ENCODE measurements at places on chromosomes 3 and 15.

DNA sequence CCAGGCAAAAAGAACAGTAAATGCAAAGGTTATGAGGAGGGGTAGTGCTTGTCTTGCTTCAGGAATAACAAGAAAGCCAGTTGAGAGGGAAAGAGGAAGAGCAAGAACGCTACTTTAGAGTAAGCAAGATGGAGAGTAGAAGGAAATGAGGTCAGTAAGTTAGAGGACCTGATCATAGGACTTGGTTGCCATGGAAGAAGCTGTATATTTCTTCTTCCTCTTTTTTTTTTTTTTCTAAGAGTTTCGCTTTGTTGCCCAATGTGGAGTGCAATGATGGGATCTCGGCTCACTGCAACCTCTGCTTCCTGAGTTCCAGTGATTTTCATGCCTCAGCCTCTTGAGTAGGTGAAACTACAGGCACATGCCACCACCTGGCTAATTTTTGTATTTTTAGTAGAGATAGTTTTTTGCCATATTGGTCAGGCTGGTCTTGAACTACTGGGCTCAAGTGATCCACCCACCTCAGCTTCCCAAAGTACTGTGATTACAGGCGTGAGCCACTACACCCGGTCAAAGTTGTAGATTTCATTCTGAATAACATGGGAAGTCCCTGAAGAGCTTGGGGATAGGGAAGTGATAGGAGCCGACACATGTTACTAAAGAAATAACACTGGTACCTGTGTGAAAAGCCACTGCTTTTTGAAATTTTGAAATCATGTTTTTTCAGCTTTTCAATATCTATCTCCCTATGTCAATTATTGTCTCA is 527.9 kb upstream of the NAALADL2 start:
- DNase-seq: no peak

DNA sequence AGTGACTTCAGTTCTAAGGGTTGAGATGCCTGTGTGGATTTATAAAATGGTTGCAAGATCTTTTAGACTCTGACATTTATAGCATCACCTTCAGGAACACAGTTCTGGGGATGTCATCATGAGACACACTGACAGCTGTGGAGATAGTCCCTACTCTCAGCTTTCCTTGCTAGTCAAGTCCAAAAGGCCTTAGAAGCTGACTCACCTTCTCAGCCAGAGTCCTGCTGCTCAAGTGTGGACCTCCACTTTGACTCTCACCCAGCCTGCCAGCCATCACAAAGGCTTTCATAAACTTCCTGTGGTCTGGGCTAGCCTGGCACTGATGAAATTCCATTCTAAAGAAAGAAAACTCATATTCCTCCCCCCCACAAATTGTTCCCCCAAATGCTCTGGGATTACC is 44.8 kb downstream of the TMEM39A start:
- no peak for DNase-seq

DNA sequence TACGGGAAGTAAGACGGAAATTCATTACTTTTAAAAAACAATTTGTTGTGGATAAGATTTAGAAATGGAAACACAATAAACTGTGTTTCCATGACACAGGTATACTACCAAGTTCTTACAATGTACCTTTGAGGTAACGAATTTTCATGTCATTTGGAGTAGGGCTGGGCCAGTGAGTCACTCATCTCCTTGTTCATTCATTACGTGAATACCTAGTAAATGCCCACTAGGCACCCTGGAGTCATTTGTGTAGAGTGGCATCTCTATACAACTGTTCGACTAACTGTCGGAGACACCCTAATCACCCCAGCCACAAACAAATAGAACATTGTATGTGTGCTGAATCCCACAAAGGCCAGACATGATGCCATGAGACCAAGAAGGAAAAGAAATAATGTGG is 94.8 kb downstream of the IGF1R start:
- no peak for DNase-seq

- DNase-seq: no peak
Measured at GRCh38 chr15:28783873-28784272, 64.6 kb downstream of the GOLGA6L7 start.

DNA sequence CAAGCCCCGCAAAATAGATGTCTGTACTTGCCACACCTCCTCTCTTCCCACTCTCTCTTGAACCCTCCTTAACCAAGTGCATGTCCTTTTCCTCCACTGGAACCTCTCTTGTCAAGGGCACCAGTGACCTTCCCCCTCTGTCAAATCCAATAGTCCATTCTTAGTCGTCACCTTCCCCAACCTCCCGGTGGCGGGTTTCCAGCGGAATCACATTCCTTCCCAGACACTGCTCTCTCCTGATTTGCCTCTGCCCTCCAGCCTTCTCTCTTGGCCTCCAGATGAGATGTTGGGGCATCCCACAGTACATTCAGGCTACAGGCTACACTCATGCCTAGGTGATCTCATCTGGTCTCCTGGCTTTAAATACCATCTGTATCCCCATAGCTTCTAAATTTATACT is 31.1 kb downstream of the SCN5A start:
- no peak for DNase-seq

- peak; percentile 9 for DNase-seq
Measured at GRCh38 chr3:136604961-136605360, 147.2 kb downstream of the STAG1 start.

GRCh38 chr3:25783661-25784512 is 644 bp upstream of the NGLY1 start:
- peak; percentile 5 for DNase-seq

GRCh38 chr3:169931747-169932520 is 20.6 kb downstream of the SAMD7 start:
- DNase-seq: no peak

DNA sequence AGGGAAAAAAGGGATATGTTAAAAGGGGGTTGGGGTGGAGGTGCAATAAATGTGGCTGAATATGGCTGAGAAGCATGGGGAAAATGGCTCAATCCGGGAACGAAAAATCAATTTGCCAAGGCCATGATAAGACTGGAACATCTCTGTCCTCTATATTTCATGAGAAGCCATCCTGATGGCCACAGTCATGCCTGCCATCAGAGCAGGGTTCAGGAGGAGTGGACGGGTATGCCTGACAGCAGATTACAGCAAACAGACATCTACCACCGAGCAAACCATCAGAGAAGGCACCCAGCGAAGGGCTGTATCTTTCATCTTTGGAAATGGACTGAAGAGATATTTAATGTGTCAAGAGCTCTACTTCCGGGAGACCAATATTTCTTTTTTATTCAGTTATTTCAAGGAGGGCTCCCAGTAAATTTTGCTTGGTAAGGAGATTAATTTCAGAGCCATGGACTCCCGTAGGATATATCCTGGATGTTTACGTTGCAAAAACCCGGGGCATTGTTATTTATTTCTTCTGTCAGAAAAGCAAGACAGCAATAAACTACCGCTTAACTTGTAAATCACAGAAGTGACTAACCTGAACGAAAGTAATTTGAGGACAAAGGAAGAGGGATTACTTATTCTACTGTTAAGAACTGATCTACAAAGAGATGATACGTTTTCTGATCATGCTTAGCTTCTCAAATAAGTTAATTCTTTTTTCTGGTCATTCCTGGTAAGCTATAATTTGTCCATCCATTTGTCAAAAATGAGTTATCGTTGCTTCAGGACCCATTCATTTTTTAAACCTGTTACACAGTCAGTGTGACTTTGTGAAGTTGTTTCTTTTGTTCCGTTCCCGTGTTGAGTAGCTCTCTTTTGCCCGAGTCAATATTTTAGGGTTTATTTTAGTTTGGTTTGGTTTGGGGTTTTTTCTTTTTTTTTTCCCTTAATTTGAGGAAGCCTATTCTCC is 80.6 kb upstream of the CHD2 start:
- no peak for DNase-seq

DNA sequence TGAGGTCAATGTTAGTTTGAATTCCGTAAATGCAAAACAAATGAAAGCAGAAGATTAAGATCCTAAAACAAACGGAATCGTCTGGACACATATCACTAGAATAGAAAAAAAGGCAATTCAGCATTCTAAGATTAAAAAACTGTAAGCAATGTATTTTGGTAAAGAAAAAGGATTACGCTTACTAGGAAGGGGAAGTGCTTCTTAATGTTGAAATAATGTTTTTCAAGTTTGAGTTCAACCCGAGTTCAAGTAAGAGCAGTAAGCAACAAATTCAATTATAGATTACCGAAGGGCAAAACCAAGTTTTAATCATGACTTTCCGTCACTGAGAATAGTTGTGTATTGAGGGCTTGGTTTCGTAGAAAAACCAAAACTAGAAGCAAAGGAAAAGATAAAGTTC is 637 bp downstream of the CIP2A start:
- DNase-seq: no peak

DNA sequence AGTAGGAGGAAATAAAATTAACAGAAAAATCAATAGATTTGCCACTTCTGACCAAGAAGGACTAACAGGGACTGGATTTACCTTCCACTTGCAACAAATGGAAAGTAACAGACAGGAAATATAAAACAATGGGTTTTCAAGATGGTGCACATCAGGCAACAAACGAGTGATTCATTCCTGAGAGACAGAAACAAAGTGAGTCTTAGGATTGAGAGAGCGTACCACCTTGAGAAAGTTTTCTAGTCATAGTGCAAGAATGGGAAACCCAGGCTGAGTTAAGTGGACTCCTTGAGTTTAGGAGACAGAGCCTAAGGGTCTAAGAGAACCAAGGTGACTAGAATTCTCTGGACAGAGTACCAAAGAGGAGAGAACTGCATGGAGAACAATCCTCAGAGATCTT is 101.7 kb downstream of the PPP2R3A start:
- no peak for DNase-seq

DNA sequence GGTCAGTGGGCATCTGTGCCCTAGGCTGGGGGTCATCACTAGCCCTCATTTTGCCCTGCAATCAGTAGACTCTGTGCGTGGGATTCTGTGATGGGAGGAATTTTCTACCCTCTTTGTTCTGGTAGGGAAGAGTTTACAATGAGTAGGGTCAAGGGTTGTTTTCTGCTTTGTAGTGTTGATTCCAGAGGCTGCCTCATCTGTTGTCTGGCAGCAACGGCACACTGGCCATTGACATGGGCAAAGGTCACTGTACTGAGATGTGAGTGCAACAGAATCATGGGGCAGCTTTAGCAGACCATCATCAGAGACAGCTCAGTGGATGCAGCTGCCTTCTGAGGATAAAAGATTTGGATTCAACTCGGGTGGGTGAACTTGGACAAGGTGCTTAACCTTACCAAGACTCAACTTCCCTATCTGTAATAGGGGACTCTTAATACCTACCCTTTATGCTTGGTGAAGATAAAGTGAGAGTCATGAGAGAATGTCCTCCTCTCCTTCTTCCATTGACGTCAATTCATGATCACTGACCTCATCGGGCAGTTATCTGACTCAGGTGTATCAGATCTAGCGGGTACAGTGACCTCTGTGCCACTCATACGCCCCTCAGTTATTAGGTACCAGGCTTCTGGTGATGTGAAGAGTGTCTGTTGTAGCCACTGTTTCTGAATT is 127.5 kb downstream of the RPLP1 start:
- DNase-seq: no peak

GRCh38 chr3:194139814-194140391 is 4.0 kb downstream of the HES1 start:
- DNase-seq: no peak

DNA sequence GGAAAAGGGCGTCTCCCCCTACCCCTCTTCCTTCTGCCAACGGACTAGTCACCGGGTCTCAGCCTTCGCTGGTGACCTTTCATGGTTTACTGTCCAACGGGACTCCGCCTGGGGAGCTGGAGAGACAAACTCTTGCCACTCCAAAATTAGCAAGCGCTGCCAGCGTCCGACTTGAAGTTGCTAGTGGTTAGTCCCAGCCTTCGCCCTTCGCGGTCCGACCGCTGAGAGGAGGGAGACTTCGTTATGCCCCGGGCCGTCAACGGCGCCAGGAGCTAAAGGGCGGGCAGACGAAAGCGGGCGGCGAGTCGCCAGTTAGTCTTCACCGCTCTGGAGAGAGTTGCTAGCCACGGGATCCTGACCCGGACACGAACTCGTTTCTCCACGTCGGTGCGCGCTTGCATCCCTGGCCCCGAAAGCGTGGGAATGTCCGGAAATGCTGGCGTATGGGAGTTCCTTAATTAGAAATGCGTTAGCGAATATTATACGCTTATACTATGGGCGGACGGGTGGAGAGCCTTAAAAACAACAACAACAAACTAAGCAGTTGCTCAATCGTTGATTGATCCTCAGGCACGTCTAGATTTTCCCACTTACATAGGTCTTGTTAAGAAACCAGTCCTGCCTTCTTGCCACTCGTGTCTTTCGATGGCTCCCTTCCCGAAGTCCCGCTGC is 716 bp downstream of the SMC4 start:
- DNase-seq: no peak

- DNase-seq: no peak
Measured at GRCh38 chr3:55891106-55891505, 404.0 kb upstream of the WNT5A start.

GRCh38 chr15:32107477-32108080 is 77.3 kb downstream of the CHRNA7 start:
- DNase-seq: no peak

DNA sequence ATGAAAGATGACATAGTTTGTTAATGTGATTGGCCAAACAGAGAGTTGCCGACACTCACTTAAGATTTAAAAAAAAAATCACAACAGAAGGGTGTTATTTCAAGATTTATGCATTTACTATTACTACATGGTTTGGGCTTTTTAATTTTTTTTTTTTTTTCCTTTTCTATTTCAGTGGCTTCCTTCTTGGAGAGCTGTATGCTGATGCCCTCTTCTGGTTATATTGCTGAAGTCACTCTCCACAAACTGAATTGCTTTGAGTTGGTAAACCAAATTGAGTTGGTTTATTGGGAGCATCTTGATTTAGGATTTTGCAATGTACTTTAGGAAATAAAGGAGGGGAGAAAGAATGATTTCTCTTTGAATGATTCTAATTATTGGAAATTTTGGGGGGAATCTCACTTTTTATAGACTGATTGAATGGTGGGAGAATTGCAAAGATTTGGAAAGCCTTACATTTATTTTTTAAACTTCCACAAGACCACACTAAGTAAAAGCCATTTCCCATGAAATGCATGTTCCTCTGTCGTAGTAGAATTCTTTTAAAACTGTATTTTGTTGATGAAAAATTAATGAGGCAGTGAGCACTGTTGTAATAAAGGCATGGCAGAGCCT is 186.6 kb upstream of the FEZF2 start:
- no peak for DNase-seq

DNA sequence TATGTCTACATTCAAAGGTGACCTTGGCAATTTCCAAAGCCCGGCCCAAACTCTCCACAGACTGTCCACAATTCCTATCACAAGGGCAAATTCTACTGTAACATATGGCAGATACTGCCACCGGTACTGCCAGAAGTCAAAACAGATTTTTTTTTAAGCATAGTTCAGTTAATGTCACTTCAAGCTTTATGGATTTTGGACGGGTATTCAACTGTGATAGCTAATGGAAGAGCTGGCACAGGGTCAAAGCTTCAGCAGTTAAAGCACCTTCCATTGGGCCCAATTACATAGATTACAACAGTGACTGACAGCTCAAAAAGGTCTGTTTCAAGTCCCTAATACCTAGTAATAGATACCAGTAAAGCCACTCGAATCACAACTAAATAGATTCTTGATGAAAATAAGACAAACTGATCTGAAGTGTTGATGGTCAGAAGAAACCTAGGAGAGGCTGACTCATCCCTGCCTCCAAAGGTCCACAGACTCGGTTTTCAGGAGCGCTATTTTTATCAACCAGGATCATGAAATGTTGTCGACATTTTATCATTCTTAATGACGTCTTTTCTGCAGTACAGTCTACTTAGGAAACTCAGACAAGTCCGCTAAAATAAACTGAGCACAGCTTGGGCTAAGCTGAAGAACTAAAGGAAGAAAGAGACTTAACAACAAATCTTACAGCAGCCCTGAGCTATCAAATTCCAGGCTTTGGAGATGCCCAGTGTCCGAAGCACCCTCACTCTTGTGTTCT is 38.7 kb downstream of the ANXA2 start:
- peak; percentile 37 for DNase-seq

GRCh38 chr3:128041344-128041743 is 10.9 kb upstream of the SEC61A1 start:
- no peak for DNase-seq
